ENCODE measurements at places on chromosomes 12 and 14.

- DNase-seq = no peak
Observed at GRCh38 chr12:54522243-54522642, 24.7 kb downstream of the NCKAP1L start.

- DNase-seq = no peak
Observed at GRCh38 chr12:52145228-52146088, 46.4 kb downstream of the KRT80 start.

DNA sequence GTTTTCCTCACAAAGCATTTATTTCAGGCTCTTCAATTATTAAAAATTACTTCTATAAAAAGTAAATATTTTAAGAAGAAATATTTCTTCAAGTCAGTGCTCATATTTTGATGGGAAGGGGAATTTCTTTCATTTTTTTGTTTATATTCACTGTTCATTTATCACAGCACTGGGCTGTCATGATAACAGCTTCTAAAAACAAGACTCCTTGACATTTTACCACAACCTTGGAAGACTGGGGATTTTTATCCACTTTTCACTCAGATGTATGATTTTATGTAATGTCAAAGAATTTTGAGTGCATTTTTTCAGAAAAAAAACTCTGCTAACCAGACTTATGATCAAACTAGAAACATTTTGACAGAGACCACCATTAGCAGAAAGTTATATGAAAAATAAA is 149.7 kb downstream of the PHLDA1 start:
- DNase-seq = no peak

- no peak for DNase-seq
Observed at GRCh38 chr14:90605430-90605829, 208.6 kb downstream of the CALM1 start.

DNA sequence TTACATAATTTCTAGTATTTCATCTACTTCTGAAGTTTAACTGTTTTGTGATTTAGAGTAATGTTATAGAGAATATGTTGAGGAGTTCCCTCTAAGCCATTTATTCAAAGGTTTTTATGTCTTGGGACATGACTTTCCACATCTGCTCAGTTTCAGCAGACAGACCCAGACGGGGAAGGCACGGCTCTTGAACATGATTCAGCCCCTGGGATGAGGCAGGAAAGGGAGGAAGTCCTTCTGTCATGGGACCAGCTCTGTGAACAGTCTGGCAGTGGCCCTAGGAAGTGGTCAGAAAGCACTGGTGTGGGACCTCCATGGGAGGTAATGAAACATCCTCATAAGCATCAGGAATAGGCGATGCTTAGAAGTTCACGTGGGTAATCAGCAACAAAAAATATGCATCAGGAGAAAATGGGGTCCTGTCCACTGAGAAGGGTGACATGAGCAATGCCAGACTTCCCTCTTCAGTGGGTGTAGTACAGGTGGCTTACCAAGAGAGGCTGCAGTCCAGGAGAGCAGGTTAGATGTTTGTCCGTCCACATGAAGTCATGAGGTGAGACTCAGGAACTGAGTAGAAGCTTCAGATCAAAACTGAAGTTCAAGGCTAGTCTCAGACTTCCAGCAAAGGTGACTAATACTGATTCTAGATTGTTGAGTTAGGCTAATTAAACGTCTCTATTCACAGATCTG is 248.5 kb downstream of the IPO8 start:
- no peak for DNase-seq

DNA sequence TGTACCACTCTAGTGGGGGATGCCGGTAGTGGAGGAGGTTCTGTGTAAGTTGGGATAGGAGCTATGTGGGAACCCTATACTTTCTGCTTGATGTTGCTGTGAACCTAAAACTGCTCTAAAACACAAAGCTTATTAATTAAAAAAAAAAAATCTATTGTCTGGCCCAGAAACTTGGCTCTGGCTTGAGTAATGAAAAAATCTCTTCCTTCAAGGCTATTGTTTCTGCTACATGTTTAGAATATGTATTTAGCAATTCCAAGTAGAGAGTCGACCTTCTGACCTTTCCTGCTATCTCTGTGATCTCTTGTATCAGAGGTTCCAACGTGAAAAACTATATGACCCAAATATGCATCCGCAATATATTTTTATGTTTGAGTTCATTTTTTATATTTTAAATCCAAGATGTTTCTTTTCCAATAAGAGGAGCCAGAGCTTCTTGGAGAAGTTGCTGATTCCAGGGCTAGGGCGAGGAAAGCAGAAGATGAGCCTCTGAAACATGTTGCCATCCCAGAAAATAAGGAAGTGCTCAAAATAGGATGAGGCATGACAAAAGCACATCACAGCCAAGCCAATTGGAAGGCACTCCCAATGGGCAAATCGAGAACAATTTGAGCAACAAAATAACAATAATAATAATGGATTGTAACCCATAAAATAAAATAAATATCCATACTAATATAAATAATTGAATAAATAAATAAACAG is 184.6 kb upstream of the TMEM260 start:
- no peak for DNase-seq

- DNase-seq = no peak
Observed at GRCh38 chr12:103046154-103046553, 88.7 kb downstream of the ASCL1 start.

DNA sequence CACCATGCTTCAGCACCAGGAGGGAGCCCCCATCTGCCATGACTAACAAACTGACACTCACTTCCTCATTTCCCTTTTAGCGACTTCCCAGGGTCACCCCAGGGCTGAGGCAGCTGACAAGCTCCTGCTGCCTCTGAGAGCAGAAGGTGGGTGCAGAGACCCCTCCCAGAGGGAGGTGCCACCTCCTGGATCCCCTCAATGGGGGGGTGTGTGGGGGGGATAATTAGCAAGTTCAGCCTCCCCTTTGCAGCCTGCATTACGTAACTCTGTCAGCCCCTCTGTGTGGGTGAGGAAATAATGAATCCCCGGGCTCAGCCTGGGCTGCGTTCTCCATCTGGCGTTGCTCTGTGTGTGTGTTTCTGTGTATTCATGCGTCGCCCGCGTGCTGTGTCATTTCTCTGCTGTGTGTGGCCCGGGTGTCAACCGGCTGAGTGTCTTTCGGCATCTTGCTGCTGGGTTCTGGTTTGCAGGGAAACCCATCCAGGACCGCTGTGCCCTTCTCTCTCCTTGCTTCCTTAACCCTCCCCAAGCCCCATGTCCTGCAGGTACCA is 28.0 kb downstream of the NOS1 start:
- no peak for DNase-seq

- DNase-seq = no peak
Observed at GRCh38 chr12:83739607-83740006, 1052.9 kb downstream of the TMTC2 start.

GRCh38 chr14:83470959-83471695 is 1937.5 kb upstream of the SEL1L start:
- no peak for DNase-seq

DNA sequence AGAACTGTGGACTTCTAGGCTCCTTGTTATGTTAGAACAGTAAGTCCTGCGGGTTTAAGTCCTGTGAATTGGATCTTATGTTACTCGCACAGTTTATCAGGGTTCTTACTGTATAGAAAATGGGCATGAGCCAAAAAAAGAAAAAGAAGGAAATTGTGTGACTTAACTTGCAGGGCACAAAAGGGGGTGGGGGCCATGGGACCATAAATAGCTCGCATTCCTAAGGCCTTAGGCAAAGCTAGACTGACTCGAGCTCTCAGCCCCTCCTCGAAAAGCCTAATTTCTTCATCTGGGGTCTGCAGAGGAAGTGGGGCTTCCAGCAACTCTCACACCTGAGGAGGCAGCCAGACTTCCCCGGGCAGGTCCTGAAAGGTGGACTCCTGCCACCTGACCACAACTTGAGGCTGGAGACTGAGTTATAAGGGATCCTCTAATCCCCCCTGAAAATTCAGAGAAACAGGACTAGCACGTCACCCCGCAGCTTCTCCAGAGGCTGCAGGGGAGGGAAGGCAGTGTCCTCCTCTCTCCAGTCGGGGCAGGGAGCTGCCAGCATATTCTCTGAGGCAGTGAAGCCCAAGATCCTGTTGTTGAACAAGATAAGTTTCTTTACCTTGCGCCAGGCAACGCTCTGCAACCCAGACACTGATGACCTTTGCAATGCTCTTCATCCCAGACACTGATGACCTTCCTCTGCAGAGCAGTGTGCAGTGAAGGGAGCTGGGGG is 280.5 kb downstream of the PCNX1 start:
- DNase-seq = no peak

DNA sequence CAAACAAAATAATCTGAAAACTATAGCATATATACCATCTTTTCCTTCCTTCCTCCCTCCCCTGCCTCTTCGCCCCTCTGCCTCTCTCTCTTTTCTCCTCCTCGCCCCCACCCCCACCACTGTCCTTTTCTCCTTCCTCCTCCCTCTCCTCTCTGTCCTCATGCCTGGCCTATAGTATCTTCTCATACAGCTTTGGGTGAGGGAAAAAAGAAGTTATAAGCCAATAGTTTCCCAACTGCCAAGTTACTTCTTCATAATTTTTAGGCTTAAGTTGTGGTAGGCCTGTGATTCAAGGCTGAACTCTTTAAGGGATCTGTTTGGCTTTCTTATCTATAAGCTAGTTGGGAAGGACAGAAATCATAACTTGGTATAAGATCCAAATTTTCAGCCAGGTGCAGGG is 9.1 kb downstream of the TMED10 start:
- no peak for DNase-seq

DNA sequence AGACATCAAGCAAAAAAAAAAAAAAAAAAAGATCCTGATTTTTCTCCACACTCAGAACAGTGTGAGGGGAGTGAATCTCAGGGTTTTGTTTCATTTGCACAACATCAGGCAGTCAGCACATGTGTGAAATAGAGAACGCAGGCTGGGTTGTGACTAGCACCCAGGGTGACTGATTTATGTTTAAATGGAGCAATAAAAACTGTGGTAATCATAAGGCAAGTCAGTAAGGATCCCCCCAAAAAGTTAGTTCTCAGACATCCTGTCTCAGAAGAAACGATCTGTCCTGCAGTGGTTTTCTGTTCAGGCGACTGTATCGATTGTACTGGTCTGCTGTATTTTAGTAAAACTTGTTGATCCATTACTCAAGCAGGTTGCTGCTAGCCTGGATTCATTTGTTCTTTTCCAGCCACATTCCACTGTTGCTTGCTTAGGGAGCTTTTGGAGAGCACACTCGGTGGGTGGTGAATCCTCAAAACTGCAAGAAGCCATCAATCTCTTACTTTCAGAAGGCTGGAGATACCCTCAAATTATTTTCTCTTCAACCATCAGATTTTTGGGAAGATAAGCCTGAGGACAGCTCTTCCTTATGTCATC is 107.1 kb downstream of the DACT1 start:
- DNase-seq = no peak

DNA sequence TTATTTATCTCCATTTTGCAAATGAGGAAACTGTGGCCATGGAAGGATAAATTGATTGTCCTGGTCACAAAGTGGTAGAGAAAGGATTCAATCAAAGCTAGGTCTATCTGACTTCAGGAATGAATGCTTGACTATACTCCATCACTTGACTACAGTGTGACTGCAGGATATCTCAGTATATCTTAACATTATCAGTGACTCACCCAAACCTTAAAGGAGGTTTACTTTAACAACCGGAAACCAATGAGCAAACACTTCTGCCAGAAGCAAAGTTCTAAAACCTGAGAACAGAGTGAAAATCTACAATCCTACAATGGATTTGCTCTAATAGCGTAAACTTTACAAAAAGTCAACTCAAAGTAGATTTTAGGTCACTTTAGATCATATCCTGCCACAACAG is 277.0 kb downstream of the CEP128 start:
- DNase-seq = no peak

DNA sequence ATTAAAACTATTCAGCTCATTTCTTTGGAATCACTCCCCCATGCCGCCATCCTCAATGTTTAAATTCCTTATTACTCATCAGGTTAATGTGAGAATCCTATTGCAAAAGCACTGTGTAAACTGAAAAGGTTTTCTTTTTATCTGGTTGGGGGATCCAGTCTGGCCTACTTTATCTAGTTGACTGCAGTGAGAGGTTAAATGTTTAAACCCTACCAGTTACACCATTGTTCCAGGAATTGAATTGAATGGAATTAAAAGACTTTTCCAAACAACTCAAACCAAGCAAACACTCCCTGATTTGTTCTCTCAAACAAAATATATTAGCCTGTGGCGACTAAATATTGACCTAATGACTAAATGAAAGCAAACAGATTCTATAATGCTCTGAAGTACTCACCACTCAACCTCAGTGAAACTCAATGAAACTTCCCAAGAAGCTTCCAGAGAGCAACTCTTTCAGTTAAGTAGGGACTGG is 100.5 kb downstream of the VEZT start:
- no peak for DNase-seq

DNA sequence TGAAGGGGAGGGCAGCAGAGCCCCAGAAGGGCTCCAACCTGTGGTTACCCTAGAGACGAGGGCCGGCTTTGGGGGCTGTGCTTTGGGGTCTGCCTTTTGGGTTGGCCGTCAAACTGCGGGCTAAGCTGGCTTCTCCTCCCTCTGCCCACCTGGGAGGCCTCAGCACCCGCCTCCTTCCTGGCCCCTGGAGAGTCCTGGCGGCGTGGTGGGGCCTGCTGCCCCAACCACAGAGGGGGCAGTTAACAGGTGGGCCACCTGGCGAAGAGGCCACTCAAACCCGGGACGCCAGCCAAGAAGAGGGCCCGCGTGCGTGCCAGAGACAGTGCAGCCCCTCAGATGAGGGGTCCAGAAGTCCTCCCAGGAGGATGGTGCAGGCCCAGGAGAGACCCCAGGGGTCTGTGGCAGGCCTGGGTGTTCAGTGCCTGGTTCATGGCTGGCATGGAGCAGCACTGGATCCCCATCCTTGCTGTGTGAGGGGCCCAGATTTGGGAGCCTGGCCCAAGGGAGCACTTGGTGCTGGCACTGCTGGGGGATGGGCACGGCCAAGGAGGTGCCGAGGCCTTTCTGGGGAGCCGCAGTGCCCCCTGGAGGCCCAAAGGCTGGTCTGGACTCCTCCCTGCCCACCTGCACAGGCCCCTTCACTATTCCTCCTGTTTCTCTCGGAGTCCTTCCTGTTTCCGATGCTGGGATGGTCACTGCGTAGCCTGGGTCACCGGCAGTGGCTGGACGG is 48.8 kb downstream of the LRCOL1 start:
- peak; percentile 23 for DNase-seq

GRCh38 chr12:117111386-117111785 is 12.2 kb upstream of the TESC start:
- no peak for DNase-seq

- DNase-seq = no peak
Observed at GRCh38 chr12:29879606-29880308, 96.0 kb upstream of the TMTC1 start.
